AG10803 (cell line): ENCODE measurements at places on chromosomes 7 and 10.

DNA sequence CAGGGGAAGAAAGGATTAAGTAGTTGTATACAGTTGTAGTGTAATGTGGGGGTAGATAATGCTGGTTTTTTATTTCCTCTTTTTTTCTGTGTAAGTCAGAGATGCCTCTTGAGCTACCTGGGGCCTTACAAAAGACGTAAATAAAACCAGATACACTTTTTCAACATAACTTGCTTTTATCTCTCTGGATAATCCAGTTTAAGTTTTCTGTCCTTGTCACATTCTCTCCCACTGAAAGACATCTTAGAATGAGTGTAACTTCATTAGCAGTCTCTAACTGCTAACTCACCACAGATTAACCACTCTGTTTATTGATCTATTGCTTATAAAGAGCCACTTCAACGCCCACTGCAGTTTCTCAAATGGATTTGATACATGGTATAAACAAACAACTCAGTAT, 64.1 kb upstream of the LRRN3 start:
- DNase-seq = no peak

GRCh38 chr7:132412435-132412834, 163.8 kb downstream of the PLXNA4 start:
- no peak for DNase-seq

DNA sequence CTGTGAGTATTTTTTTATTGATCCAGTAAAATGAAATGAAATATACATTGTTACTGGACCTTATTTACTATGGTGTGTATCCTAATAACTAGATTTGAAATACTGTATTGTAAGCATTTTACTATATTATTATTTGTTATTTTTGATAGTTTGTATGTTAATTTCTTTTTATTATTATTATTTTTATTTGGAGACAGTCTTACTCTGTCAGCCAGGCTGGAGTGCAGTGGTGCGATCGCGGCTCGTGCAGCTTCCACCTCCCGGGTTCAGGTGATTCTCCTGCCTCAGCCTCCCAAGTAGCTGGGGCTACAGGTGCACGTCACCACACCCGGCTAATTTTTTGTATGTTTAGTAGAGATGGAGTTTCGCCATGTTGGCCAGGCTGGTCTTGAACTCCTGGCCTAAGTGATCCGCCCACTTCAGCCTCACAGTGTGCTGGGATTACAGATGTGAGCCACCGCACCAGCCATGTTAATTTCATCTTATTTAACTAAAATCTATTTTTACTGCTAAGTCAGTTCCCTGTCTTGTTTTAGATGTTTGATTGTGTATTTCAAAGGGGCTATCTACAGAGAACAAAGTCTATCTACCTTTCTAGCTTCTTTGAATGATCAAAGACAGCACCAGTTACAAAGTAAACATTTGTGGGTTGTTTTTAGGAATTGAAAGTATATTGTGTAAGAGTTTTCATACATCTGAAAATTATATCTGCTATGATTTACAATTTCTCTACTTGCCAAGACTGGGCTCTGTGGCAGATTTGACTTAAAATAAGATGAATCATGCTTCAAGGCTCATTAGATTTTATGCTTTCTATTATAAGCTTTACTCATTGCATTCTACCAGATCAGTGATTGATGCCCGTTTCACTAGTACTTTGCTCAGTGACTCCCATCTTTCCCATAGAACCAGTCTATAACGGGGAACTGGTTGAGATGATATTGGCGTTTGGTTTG, 41.6 kb downstream of the CDC123 start:
- DNase-seq = peak; percentile 14

- peak; percentile 15 for DNase-seq
These were observed 492 bp downstream of the COG5 start for GRCh38 chr7:107563081-107563774.

DNA sequence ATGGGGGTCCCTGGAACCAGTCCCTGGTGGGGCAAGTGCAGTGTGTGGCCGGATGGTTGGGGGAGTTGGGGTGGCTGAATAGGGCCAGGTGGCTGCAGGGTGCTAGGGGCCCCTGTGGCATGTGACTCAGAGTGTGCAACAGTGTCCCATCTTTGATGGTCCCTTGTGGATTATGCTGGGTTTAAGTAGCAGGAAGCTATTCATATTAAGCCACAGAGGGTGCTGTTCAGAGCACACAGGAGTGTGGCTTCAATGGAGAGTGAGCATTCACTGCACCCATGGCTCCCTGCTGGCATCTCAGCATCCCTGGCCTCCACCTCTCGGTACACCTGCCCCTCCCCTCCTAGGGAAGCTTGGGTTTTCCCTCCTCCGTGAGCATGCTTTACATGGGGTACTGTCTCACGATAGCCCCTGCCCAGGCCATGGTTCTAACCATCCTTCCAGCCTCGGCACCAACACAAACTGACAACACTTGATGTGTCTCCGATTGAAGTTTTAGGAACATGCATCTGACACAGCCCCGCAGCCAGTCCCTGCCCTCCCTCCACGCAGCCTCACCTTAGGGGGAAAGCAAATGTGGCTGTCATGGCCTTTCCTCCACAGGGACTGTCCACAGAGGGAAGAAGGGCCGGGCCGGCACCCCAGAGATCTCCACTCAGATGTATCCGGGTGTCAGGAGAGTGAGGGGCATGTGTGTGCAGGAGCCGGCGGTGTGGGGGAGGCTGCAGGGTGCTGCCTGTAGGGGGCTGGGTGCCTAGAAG, 30.4 kb upstream of the PPIF start:
- DNase-seq = peak; percentile 25

DNA sequence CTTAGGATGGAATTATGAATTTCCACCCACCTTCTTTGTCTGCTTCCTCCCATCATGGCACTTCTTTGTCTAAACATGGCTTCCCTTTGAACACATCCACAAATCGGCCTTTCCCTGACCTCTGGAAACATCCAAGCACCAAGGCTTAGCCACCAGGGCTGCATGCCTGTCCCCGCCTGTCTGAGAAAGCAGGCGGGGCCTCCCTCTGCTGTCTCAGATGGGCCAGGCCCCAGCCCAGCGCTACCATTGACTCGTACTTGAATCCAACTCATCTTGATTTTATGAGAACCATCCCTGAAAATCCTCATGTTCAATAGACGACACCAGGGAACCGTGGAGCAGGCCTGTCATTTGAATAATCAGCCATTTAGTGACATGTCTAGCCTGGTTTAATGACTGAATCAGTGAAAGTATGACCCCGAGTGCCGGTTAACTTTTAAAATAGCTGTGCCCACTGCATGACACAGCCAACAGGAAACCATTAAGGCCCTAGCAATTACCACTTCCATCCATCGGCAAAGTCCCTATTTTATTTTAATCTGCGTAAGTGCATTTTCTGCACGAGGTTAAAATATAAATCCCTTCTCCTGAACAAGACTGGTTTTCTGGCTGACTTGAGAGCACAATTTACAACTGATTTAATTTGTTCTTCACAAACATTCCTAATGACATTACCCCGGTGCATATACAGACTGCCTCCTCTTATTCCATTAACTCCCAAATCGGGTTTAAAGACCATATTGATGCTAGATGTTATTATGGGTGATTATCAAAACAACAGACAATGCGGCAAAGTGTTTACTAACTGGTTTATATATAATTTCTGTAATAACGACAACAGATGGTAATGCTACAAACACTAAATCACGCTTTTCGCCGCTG, 194.7 kb downstream of the BUB3 start:
- no peak for DNase-seq

DNA sequence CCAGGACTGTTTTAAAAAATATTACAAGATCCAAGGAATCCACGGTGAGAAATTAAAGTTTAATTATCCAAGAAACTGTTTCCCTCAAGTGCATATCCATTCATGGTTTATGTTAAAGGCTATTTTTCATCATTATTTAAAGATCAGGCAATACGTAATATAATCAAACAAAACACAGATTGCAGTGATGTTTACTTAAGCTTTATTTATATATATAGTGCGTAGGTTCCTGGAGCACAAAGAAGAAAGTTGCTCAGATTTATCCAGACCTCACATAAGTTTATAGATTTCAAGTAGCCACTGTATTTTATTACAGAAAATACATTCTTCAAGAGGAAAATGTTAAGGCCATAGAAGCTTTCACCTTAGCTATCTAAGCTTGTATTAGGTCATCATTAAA, 210.0 kb upstream of the KLF14 start:
- DNase-seq = no peak

DNA sequence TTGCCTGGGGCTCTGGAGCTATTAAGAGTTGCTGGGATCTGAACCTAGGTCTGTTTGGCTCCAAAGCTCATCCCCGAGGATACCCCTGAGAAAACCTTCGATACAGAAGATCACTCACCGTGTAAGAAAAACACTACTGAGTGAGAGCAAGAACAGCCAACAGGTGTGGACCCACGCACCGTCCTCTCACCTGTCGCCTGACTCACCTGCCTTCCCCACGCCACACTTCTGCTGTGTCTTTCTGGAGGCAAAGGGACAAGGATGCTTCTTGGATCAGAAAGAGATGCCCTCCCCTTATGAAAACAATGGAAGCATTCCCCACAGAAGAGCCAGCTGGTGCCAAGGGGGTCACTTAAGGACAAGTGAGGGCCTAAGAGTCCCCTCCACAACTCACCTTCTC, 46.7 kb downstream of the COL13A1 start:
- DNase-seq = no peak

GRCh38 chr10:15201589-15202300, 33.3 kb upstream of the NMT2 start:
- DNase-seq = peak; percentile 34

GRCh38 chr10:299512-299911, 164.3 kb downstream of the ZMYND11 start:
- DNase-seq = no peak

- no peak for DNase-seq
These were observed 8.5 kb upstream of the AOAH start for GRCh38 chr7:36732806-36733205.

- no peak for DNase-seq
These were observed 456.4 kb downstream of the TNS3 start for GRCh38 chr7:47125529-47125928.

GRCh38 chr10:13722747-13723653, 136.2 kb downstream of the PRPF18 start:
- peak; percentile 56 for DNase-seq

DNA sequence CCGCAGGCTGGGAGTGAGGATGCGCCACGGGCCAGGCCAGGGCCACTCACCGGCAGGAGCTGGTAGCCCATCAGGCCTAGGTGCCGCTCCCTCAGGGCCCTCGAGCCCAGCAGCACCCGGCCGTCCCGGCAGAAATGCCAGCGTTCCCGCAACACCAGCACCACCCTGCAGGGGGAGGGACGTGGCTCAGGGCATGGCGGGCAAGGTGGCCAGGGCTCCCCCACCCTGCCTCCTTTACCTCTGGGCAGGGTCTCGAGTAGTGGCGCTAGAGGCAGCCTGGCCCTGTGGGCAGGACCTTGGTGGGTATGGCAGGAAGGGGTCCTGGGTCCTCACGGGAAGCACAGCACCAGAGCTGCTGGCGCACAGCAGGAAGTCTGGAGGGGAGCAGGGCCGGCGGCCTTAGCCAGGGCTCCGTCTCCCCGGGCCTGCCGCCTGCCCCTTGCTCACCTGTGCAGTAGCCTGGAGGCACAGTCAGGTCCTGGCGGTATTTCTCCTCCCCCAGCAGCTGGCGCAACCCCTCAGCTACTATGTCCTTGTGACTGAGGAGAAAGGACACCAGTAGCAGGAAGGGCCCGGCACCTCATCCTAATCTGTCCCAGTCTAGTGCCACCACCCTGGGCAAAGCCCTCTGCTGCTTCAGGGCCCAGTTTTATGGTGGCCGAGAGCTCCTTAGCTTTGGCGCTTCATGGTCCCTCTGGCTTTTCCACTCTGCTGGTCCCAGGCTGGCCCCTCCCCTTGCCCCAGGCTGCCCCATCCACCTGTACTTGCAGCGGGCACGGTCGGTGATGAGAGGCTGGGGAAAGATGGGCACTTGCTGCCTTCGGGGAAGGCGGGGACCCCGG, 3.5 kb downstream of the FASTK start:
- DNase-seq = no peak

DNA sequence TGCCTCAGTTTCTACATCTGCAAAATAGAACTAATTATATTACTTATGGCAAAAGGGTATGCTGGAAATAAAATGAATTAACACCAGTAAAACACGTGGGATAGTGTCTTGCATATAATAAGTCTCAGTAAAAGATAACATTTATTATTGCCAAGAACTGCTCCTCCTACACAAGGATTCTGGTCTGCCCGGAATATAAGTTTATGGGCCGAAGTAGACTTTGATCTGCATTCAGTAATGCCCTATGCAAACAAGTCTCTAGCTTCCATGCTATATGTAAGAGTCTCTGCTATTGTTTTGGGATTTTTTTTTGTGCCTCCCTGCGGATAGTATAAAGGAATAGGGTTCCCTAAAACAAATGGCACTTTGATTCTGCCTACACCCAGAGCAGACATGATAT, 125.6 kb upstream of the SLC26A5 start:
- DNase-seq = no peak

DNA sequence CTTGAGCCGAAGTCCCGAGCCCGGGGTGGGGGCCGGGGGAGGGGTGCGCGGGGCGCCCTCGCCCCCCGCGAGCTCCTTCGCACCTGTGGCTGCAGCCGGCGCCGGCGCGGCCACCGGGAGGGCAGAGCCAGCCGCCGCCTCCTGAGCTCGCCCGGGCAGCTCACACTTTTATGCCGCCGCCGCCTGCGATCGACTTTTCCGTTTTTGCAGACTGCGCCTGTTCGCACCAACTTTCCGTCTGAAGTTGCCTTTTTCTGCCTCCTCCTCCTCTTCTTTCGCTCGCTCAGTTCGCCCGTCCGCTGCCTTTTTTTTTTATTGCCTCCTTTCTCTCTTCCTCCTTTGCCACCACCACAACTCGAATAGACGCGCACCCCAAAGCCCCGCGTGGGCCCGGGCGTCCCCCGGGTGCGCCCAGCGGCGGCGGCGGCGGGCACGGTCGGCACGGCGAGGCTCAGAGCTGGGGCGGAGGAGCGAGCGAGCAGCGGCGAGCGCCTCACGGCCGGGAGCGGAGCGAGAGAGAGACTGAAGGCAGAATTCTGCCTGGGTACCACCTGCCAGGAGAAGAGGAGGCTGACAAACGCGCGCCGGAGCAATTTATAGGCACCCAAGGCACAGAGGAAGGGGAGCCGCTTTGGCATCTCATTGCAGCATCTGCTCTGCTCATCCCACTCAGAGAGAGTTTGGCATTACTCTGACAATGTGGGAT, at the start of gene C1QL3:
Gene C1QL3 (minus strand): TSS at position 569 of the 706 bp plus-strand sequence. CDS start 814 bp downstream, outside the sequence.
- DNase-seq = peak; percentile 9

DNA sequence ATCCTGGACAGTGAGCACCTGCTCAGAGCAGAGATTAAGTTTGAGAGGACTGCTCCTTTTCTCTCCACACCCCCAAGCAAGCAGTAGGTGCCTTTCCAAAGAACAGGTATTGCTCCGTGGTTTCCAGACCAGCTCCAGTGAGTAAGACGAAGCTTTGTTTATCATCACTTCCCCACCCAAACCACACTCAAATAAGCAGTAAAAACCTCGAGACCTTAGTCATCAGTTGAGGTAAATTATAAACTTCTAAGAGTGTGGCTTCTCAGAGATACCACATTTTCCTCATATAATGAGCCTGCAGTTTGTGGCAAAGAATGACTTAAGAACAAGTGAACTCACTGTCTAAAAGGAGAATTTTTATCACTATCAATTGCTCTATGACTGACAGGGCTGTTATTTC, 50.0 kb upstream of the GRB10 start:
- peak; percentile 18 for DNase-seq
